ENCODE measurements at places on chromosomes 4 and X.

DNA sequence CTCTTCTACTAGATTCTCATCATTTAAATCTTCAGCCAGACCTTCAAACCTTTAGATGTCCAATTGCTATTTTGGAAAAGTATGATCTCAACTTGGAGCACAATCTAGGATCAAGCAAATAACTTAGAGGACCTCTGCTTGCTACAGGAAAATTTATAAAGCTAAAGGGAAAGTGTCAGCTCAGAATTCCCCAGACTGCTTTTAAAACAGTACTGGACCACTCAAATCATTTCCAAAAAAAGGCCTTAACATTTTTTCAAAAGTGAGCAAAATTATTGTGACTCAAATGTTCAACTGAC lies 169.8 kb downstream of the PARM1 start:
- no peak for DNase-seq

GRCh38 chr4:31984872-31985271 lies 1264.7 kb downstream of the PCDH7 start:
- DNase-seq, result no peak

- DNase-seq, result no peak
These were observed 904.2 kb downstream of the STPG2 start for GRCh38 chr4:97238956-97239666.

GRCh38 chrX:73400136-73400748 lies 46.6 kb upstream of the CDX4 start:
- DNase-seq, result no peak

GRCh38 chr4:133046156-133046555 lies 102.9 kb upstream of the PCDH10 start:
- no peak for DNase-seq

DNA sequence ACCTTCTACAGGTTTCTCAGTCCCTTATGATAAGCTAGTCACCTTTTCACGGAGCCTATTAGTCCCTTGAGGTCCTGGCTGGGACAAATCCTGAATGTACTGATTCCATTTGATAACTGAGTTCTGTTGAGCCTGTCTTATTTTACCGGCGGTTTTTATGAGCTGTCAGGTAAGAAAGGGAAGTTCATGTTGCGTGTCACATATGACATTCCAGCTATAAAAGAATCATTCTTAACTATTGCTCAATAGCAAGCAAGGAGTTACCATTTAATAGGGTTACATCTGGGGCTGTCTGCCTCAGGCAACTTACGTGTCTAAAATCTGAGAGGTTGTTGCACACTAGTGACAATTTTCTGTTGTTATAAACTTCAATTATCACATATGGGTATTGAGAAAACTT lies 394.6 kb downstream of the TECRL start:
- DNase-seq, result no peak

GRCh38 chr4:40484346-40485090 lies 145.1 kb downstream of the RBM47 start:
- no peak for DNase-seq

Measured in germinal center (tissue), 1 donor.